ENCODE measurements at places on chromosomes 7 and 10.

DNA sequence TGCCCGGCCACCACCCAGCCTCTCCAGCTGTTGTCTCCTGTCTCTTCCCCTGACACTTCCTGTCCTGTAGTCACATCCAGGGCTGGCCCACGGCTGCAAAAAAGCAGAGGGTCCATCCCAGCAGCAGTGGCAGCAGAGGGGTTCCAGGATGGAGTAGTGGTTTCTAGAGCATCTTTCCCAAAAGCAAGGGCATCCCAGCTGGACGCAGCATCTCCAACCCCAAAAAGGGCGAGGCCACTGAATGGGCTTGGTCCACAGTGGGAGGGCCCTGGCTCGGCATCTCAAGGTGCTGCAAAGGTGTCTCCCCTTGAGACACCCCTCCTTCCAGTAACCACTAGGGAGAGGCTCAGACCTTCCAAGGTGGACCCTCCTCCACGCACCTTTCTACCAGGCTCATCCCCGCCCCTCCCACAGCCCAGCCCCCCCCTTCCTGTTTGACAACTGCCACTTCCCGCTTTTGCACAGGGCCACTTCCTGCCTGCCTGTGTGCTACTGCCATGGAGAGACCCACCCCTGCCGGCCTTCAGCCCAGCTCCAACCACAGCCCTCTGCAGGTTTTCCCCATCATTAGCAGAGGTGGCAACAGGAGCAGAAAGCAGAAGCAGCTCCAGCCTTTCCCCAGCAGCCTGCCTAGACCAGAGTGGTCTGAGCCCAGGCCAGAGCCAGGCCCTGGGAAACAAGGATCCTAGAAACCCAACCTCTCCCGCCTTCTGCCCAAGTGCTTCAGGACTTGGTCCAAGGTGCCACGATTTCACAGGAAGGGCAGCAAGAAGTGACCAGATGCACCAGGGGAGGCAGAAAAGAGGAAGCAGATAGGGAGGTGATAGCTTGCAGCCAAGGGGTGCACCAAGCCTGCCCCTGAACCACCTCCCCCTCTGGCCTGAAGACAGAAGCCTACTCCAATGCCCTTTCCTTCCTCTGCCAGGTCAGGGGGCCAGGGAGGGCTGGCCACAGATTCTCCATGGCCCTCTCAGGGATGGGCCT, 8.6 kb downstream of the CAMK2G start:
- no peak for DNase-seq

DNA sequence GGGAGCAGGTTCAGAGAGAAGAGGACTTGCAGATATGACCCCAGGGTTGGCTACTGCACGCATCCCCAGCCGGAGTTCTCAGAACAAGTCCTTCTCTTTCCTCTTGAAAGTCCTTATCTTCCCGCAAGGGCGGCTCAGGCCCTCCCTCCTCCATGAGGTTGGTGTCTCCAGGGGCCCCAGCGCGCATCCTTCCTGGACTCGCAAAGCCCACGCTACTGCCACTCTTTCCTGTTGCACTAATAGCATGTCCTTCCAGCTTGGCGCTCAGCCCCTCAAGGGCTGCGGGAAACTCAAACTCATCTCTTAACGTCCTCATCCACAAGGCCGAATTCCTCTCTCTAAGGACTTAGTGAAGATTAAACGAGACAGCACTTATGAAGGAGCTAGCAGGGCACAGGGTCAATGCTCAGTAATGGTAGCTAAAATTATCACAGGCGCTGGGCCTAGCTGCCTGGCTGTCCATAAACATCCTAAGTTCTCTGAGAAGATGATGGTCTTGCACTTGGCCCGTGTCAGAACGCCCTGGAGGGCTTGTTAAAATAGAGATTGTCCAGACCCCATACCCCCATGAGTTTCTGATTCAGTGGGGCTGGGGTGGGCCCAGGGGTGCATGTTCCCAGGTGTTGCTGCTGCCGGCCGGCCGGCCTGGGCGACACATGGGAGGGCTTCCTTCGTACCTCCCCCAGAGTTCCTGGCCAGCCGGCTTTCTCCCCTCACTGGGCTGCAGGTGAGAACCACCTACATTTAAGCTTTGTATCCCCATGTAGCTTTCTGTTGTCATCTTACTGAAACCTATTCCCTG, 261.4 kb downstream of the COBL start:
- DNase-seq, result no peak

GRCh38 chr10:43265799-43266721, 805 bp downstream of the RASGEF1A start:
- DNase-seq, result peak; percentile 55

DNA sequence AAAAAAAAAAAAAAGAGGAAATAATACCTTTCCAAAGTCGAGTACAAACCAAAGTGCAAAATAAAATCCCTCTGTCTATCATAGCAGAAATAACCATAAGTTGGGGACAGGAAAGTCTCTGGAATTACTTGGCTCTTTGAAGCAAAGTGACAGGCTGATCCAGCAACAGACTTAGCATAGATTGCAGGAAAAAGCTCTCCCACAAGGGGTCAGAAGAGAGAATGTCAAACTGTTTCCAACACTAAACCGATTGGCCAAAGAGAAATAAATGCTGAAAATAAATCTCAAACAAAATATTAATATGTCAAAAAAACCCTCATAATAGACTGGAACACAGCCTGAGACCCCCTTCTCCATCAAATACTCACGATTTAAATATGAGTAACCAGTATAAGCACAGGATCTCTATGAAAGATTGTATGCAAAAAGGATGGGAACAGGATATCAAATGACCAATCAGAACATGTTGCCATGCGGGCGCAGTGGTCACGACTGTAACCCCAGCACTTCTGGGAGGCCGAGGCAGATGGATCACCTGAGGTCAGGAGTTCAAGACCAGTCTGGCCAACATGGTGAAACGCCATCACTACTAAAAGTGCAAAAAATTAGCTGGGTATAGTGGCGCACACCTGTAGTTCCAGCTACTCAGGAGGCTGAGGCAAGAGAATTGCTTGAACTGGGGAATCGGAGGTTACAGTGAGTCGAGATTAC, 1000.7 kb upstream of the LRRN3 start:
- peak; percentile 54 for DNase-seq

DNA sequence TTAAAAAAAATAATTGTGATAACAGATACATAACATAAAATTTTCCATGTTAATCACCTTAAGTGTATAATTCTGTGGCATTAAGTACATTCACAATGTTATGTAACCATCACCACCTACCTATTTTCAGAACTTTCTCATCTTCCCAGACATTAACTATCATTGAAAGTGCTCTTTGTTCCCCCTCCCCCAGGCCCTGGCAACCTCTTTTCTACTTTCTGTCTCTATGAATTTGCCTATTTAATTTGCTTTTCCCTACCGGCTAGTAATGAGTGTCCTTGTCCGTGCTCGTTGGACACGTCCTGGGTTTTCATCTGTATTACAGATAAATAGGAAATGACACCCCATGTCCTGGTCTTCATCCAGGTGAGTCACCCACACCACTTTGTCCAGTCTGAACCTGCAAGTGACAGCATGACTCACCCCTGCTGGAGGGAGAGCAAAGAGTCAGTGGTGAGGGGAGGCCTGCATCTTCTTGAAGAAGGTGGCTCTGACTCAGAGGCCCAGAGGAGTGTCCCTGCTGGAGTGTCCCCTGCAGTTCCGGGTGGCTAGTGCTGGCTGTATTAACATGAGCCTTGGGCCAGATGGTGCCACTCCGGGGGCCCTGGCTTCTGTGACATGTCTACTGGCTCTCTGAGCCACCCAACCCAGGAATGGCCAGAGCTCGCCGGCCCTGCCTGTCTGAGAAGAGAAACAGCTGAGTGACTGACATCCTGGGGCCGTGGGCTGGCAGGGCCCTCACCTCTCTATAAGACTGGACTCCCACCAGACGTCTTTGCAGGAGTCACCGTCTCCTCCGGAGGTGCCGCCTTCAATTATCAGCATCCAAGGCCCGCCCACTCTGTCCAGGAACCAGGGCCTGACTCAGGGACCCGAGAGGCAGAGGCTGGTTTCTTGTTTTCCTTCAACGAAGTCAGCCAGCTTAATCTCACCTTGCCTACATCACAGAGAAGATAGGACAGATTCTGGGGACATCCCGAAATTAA, 503.2 kb upstream of the MKI67 start:
- DNase-seq, result peak; percentile 31

GRCh38 chr7:2202901-2203765, 29.6 kb downstream of the MAD1L1 start:
- DNase-seq, result no peak

DNA sequence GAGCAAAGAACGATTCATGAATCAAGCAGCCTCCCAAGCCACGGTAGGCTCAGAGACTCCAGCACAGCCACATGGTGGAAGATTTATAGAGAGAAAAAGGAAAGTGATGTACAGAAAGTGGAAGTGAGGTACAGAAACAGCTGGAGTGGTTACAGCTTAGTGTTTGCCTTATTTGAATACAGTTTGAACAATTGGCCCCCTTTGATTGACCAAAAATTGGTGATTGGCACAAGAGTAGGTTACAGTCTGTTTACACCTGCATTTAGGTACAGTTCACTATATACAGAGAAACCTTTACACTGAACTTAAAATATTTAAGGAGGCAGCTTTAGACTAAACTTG, 136.4 kb upstream of the ASAH2 start:
- DNase-seq, result no peak

- DNase-seq, result no peak
Measured at GRCh38 chr10:12588091-12588860, 238.9 kb downstream of the CAMK1D start.

DNA sequence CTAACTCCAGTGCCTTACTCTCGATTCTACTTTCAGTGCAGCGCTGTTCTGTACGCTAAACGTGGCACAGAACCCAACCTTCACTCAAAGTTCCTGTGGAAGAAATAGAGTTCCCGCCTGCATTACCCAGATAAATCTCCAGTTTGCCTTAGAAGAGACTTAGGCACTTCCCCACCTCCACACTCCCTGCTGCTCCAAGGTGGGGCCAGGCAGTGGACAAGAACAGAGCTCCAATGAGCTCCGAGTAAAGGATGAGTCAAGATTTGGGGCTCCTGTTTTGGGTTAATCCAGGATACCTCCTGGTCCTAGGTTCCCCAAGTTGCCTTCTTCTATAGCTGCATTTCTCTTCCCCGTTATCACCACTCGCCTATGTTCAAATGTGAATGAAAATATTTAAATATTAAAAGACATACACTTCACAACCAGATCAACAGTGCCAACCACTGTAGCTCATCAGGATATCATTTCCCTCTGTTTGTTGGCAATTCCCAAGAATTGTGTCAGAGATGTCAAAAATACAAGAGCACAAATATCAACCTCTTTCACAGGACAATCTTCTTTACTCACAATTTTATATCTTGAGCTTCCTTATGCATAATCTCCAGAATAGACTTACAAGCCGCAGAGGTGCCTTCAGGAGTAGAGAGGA, 48.0 kb downstream of the MALSU1 start:
- no peak for DNase-seq

GRCh38 chr7:117036836-117037235, 83.5 kb downstream of the ST7 start:
- DNase-seq, result no peak

DNA sequence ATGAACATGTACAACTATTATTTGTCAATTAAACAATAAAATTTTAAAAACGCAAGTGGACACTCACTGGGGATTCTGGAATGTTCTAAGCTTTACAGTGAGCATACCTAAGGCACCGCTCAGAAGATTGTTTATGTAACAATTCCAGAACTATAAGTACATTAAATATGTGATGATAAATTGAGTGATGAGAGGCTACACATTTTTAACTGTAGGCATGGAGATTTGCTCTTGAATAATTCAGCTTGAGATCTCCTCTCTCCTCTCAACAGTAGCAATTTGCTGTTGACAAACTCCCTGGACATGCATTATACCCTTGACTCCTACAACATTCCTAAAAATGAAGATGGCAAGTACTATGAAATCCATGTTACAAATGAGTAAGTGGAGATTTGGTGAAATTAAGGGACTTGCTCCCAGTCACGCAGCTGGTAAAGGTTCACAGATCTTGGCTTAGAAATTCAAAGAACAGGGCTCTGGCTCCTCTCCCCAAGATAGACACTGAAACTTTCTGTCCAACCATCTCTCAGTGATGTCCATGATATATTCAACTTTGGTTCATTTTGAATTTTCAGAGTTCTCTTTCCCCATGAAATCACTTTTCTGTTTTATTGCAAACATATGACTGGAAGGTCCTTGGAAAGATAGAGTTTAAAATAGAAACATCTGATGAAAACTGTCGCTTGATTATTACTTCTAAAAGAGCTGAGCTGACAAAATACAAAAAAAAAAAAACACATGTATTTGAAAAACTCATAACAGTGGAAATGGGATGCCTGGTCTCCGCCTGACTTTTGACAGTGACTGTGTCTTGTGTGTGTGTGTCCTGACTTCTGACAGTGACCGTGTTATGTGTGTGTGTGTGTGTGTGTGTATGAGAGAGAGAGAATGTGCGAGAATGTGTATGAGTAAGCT, 488.3 kb downstream of the TNS3 start:
- no peak for DNase-seq

- DNase-seq, result no peak
Measured at GRCh38 chr7:66729274-66729673, 11.3 kb upstream of the RABGEF1 start.

GRCh38 chr7:80593869-80594586, 44.4 kb upstream of the CD36 start:
- DNase-seq, result no peak

GRCh38 chr7:139078399-139078798, 31.1 kb downstream of the ZC3HAV1 start:
- no peak for DNase-seq

DNA sequence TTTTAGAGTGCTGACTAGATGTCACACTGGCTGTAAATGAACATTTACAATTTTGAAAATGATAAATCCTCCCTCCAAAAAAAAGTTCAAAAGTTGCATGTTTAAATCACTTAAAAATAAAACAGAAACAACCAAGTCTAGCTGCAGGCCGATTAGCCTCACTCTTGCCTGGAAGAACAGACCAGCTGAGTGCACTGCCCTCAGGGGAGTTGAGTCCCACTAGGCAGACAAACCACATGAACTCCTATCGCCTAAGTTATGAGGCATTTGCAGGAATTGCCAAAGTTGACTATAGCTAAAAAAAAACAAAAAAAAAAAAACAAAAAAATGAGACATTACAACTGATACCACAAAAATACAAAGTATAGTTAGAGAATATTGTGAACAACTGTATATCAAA, 510.0 kb downstream of the ANKRD7 start:
- no peak for DNase-seq

GRCh38 chr10:113565364-113565763, 12.5 kb downstream of the HABP2 start:
- DNase-seq, result no peak

Measured in ACHN (cell line).